ENCODE measurements at places on chromosomes 12 and 14.

GRCh38 chr14:61388976-61389576, 67.7 kb downstream of the PRKCH start:
- no peak for DNase-seq

- DNase-seq, result no peak
These were observed 25.8 kb upstream of the PDE1B start for GRCh38 chr12:54523637-54524036.

DNA sequence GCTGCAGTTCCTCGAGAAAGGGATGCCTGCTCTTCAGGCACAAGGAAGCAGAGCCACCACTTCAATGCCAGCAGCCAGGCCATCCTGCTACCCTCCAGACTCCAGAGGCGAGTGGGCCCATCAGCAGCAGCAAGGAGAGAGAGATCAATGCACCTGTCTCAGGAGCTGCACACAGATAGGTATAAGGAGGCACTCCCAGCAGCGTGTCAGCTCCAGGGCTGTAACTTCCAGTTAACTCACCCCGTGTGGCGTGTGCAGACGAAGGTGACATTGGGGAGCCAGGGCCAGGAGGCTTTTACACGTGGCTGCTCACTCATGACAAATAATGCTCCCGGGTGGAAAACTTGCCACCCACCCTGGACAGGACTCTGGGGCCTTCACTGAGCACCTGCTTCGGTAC, 24.2 kb downstream of the GALNT16 start:
- DNase-seq, result no peak

- DNase-seq, result no peak
These were observed 52.0 kb upstream of the CPM start for GRCh38 chr12:68984796-68985573.

- DNase-seq, result peak; percentile 80
These were observed 77.7 kb downstream of the ARF6 start for GRCh38 chr14:49970474-49971147.

GRCh38 chr12:105278043-105278697, 42.2 kb upstream of the APPL2 start:
- DNase-seq, result peak; percentile 36

DNA sequence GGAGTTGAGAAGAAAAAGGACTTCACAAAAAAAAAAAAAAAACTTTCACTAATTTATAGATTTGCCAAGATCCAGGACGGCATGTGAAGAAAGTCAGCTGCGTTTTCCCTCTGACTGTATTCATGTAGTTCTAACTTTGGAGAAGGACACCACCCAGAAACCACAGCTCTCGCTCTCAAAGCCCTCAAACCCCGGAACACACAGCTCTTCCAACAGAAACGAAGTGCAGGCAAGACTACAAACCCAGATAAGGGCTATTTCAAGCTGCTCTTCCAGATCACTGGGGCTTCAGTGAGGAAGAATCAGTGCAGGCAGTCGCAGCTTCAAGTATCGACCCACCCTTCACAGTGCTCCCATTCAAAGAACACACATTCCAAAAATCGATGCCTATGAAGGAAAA, 13.2 kb downstream of the KCNH5 start:
- peak; percentile 71 for DNase-seq

DNA sequence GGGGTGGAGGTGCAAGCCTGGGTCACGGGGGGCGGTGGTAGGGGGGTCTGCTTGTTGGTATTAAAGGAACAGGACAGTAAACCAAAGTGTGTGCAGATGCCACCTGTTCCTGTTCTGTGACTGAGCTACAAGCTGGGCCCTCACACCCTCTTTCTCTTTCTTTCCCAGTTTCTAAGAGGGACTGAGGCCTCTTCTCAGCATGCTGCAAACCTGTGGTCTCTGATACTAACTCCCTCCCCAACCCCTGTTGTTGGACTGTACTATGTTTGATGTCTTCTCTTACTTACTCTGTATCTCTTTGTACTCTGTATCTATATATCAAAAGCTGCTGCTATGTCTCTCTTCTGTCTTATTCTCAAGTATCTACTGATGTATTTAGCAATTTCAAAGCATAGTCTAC, 6.9 kb upstream of the PIP4K2C start:
- DNase-seq, result no peak

- no peak for DNase-seq
These were observed 764.7 kb downstream of the BCL11B start for GRCh38 chr14:98507264-98507663.

DNA sequence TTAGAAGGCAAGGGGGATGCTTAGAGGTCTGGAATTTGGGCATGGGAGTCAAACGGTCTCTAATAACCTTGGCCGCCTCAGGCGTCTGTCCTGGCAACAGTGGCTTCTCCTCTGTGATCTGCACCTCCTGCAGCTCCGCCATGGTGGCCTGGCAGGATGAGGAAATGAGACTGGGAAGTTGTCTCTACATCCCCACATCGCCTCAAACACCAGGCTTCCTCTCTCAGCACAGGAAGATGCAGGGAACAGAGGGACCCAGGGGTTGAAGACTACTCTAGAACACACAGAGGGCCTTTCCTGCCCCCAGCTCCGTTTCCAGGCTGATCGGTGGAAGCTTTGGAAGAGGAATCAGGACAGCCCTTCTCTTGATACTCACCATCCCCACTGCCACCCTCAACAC, 1.7 kb downstream of the NDRG2 start:
- DNase-seq, result no peak

- peak; percentile 4 for DNase-seq
These were observed 973.3 kb upstream of the TMEM132C start for GRCh38 chr12:127293507-127294310.

DNA sequence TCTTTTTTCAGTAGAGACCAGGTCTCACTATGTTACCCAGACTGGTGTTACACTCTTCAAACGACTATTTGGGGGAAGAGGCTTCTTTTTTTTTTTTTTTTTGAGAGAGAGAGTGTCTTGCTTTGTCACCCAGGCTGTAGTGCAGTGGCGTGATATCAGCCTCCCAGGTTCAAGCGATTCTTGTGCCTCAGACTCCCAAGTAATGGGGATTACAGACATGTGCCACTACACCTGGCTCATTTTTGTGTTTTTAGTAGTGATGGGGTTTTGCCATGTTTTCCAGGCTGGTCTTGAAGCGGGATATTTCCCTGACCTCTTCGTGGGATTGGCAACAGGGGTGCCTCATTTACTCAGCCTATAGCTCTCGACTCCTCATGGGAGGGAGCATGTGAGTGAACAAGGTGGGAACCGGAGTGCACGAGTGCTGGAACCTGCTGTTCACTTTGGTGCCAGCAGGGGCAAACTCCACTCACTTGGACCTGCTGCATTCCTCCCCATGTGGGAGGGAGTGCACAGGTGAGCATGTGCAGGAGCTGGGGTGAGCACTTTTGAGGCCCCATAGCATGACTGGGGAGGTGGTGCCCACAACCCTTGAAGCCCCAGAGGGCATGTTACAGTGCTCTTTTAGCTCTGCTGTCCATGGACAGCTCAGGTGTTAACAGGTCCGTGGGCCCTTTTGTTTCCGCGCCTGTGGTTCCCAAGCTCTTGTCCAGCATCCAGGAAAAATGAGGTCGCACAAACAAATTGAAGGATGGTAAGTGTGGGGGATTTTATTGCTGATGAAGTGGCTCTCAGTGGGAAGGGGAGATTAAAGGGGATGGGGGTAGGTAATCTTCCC, 79.1 kb upstream of the HECTD1 start:
- no peak for DNase-seq

- no peak for DNase-seq
These were observed 872.7 kb downstream of the SLC16A7 start for GRCh38 chr12:60468546-60468945.

GRCh38 chr14:39212693-39213092, 21.0 kb upstream of the MIA2 start:
- peak; percentile 52 for DNase-seq

DNA sequence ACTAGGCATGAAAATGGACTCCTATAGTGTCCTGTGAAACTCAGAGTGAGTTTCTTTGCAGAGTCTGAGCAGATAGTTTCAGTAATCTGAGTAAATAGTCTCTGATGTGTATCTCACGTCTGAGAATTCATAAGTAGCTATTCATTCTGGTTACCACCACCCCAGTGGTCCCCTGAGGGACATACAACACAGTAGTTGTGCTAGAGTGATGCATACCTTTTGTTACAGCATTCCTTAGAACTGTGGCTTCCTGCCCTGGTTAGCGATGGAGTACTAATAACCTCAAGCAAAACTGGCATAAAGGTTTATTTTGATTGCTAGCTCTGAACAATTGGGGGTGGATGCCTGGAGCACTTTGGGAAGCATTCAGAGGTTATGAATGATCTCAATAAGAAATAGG, 114.7 kb downstream of the DAAM1 start:
- DNase-seq, result no peak

DNA sequence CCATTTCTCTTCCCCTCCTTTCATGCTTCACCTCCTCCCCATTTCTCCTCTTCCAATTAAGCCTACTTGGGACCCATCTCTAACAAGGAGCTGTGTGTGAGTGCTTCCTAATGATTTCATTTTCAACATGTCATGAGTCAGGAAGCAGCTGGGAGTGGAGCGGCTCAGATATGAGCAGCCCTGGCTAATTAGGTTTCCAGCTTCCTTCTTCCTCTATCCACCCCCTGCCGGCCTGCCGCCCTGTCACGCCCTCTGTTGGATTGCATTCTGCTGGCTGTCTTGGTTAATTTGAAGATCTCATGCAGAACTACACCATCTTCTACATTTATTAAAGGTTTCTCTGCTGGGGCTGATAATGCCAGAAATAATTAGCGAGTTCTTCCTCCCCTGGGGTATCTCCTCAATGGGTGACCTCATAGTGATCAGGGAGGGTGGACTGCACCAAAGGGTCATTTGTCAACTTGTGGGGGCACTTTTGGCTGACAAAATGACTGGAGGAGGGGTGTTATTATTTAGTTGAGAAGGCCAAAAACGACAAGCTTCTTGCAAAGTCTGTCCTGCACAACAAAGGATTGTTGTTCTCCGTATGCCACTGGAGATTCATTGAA, 300.9 kb upstream of the SRRM4 start:
- DNase-seq, result no peak

DNA sequence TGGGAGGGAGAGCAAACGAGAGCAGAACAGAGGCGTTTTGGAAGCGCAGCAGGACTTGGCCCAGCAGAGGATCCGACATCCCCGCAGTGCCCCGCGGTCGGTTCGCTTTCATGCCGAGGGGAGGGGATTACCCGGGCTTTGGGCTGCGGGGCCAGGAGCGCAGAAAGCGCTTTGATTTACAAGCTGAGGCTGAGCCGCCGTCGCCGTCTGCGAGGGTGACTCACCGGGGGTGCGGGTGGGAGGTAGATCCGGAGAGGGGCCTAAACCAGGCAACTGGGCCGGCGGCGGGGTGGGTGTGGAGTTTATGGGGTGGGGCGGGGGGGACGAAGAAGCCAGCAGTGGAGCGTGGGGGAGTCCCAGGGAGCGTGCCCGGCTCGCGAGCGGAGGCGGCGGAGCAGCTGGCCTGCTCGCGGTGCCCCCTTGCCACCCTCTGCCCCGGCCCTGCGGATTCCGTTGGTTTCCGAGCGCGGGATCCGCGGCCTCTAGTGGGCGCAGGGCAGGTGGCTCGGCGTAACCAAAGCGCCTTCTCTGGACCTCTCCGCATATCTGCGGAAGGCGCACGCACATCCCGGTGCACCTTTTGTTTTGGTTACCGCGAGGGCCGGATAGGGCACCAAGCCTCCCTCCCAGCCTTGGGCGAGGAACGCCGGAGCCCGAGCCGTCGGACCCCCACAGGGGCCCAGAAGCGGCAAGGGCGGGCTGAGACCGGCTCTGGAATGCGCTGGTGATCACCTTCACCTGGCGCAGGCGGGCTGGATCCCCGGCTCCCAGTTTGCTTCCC, 2.6 kb downstream of the SIX4 start:
- peak; percentile 27 for DNase-seq

DNA sequence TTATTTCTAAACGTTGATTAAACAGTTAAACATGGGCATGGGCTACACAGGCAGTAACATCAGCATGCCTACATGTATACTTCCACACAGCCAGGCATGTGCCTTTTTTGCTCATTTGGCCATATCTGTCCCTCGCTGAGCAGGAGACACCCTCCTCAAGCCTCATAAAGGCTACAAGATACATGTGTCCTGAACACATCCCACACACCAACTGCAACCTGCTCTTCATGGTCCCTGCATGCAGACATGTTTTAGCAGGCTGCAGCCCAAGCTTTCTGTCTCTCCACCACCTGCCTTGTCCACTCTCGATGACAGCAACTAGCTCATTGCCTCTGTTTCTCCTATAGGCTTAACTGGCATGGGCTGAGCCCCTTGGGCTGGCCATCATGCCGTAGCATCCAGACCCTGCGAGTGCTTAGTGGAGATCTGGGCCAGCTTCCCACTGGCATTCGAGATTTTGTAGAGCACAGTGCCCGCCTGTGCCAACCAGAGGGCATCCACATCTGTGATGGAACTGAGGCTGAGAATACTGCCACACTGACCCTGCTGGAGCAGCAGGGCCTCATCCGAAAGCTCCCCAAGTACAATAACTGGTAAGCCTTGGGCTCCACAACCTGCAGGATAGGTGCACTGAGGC, 2.6 kb downstream of the PCK2 start:
- no peak for DNase-seq

GRCh38 chr14:34331728-34332623, 130.1 kb downstream of the SPTSSA start:
- DNase-seq, result peak; percentile 85

- peak; percentile 29 for DNase-seq
These were observed 61.8 kb downstream of the PIK3C2G start for GRCh38 chr12:18323159-18323558.

GRCh38 chr14:97976861-97977260, 1179.7 kb downstream of the VRK1 start:
- no peak for DNase-seq

- no peak for DNase-seq
These were observed 57.0 kb downstream of the MON2 start for GRCh38 chr12:62523619-62524018.

- DNase-seq, result no peak
These were observed 291.1 kb upstream of the TBX3 start for GRCh38 chr12:114974826-114975639.

DNA sequence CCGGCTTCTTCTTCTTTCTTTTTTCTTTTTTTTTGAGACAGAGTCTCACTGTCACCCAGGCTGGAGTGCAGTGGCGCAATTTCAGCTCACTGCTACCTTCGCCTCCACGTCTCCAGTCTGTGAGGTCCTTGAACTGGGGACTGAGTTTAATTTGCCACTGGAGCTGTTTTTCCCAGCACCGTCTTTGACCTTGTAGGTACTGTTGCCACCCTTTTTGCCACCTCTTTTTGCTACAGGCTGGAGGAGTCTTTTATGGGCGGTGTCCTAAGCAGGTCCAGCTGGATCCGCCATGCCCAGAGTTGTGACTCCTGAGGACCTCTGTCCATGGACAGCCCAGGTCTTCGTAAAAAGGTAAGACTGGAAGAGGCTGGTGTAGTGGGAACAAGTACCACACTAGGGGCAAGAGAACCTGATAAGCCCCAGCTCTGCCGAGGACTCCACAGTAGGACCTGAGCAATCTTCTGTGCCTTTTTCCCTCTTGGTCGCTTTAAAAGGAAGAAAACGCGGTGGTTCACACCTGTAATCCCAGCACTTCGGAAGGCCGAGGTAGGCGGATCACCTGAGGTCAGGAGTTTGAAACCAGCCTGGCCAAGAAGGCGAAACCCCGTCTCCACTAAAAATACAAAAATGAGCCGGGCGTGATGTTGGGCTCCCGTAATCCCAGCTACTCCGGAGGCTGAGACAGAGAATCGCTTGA, 946 bp downstream of the RNU4-2 start:
- no peak for DNase-seq

GRCh38 chr14:32565256-32565655, 236.2 kb downstream of the AKAP6 start:
- DNase-seq, result no peak

GRCh38 chr12:6367969-6368892, 7.1 kb downstream of the SCNN1A start:
- DNase-seq, result no peak
